DMS53 (cell line): ENCODE measurements at places on chromosomes 11 and 22.

DNA sequence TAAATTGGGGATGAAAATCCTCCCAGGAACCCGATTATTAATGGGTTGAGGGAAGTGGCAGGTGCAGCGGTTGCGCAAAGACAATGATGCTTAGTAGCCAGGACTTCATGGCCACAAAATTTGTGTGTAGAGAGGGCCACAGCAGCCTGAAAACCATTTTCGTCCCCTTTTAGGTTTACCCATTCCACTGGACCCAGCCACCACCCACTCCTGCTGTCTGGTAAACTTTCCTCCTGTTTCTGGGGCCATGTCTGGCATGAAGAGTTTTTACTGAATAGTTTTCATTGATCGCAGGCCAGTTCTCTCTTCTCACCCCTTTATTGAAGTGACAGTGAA lies 69.5 kb upstream of the SYT13 start:
- no peak for DNase-seq

GRCh38 chr22:28006271-28006670 lies 87.2 kb upstream of the PITPNB start:
- no peak for DNase-seq

- DNase-seq: no peak
Measured at GRCh38 chr11:128898580-128899344, 7.6 kb downstream of the KCNJ5 start.

DNA sequence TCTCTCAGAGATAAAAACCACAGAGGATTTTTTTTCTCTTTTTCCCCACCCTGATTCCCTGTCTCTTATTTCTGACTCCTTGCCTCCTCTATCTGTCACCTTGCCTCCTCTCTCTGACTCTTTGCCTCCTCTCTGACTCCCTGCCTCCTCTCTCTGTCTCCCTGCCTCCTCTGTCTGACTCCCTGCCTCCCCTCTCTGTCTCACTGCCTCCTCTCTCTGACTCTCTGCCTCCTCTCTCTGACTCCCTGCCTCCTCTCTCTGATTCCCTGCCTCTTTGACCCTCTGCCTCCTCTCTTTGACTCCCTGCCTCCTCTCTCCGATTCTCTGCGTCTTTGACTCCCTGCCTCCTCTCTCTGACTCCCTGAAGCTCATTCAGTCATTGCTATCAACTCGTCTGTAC lies 3.1 kb downstream of the RASD2 start:
- DNase-seq: no peak

- no peak for DNase-seq
Measured at GRCh38 chr11:67657300-67657699, 6.8 kb upstream of the ACY3 start.

DNA sequence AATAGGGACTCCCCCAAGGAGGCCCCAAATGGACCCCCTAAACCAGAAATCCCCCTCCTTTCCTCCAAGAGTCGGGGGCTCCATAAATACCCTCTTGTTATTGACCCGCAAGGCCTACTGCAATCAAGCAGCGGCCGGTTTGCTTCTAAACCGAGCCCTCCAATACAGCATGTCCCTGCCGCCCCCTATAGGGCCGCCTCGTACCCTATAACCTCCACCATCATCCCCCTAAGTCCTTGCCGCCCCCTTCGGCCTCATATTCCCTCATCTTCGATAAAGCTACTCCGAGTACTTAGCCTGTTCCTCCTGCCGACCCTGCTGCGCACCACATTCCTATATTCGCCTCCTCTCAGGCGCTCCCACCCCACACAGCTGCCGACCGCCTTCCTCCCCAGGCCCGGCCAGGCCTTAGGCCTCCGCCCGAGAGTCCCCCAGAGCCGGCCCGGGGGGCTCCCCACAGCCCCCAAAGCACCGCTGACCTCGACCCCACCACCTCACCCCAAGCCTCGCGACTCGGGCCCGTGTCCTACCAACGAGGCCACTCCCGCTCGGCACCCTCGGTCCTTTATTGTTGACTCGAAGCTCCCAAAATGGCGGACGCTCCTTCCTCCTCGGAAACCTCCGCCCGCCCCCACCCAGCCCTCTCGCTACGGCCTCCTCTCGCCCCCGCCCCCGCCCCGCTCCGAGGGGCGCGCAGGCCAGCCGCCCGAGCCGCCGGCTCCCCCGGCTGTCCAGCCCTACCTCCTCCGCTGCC lies 430 bp downstream of the DDX6 start:
- DNase-seq: peak; percentile 77

- DNase-seq: no peak
Measured at GRCh38 chr11:80842246-80842645, 1401.4 kb upstream of the TENM4 start.

DNA sequence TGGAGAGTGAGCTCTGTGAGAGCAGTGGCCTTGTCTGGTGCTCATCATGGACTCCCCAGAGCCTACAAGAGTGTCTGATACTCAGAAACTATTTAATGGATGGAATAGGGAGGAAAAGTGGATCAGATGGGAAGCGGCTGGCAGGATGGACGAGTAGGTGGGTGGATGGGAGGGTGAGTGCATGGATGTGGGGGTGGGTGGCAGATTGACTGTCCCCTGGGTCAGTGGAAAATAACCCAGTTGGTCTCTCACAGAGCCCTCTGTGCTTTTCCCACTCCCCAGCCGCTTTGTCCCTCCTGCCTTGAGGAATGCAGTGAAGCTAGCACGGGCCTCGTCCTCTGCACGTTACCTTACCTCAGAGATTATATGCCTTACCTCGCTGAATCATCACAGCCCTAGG lies 5.9 kb downstream of the SPI1 start:
- DNase-seq: no peak

DNA sequence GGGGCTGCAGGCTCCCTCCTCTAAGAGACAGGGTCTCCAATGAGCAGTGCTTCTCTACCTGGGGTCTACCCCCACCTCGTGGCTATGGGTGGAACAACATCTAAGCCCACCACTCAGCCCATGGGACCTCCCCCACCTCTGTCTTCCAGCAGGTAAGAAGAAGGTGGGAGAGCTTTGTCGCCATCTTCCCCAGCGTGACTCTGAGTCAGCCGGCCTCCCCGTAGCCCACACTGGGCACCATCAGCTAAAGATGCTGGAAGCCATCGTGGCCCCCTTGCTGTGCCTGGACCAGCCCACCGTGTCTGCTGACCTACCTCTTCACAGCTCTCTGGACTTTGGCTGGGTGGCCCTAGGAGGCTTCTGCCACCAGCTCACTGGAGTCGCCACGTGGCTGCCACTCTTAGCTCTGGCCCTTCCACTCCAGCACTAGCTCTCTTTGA lies 944 bp downstream of the C11orf86 start:
- peak; percentile 48 for DNase-seq

DNA sequence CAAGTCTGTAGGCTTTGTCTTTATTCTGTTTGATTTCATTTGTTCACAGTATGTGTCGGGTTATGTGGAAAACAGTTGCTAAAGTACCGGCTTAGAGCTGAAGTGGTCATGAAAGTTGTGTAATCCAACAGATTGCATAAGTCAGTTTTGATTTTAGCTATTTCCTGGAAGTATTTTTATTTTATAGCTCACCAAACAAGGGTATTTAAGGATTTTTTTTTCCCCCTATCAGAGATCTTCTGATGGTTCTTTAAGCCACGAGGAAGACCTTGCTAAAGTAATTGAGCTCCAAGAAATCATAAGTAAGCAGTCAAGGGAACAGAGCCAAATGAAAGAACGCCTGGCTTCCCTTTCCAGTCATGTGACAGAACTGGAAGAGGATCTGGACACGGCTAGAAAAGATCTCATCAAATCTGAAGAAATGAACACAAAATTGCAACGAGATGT lies 55.9 kb downstream of the PPFIA1 start:
- DNase-seq: no peak

DNA sequence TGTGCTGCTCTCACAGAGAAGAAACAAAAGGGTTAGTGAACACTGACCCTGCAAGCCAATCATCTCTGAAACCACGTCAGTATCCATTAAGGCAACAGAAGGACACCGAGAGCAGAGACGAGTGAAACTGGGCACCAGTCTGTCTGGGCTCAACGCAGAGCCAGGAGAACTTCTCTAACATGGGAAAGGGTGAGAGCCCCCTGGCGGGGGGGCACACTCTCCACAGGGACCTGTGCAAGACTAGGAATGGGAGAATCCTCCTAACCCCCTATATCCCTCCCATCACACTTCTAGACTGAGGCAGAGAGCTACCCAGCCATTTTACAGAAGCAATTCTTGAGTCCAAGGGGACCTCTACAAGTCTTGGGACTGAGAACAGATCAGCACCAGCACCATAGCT lies 285.8 kb downstream of the SOX6 start:
- DNase-seq: no peak

- DNase-seq: no peak
Measured at GRCh38 chr22:36352803-36353507, 34.8 kb downstream of the MYH9 start.

GRCh38 chr22:37088750-37089408 lies 20.6 kb downstream of the TMPRSS6 start:
- DNase-seq: no peak

GRCh38 chr11:93028960-93029522 lies 59.6 kb downstream of the MTNR1B start:
- DNase-seq: no peak

GRCh38 chr11:126123686-126124085 lies 61.0 kb upstream of the CDON start:
- DNase-seq: no peak

- no peak for DNase-seq
Measured at GRCh38 chr22:23782252-23782651, 4.5 kb upstream of the SMARCB1 start.

DNA sequence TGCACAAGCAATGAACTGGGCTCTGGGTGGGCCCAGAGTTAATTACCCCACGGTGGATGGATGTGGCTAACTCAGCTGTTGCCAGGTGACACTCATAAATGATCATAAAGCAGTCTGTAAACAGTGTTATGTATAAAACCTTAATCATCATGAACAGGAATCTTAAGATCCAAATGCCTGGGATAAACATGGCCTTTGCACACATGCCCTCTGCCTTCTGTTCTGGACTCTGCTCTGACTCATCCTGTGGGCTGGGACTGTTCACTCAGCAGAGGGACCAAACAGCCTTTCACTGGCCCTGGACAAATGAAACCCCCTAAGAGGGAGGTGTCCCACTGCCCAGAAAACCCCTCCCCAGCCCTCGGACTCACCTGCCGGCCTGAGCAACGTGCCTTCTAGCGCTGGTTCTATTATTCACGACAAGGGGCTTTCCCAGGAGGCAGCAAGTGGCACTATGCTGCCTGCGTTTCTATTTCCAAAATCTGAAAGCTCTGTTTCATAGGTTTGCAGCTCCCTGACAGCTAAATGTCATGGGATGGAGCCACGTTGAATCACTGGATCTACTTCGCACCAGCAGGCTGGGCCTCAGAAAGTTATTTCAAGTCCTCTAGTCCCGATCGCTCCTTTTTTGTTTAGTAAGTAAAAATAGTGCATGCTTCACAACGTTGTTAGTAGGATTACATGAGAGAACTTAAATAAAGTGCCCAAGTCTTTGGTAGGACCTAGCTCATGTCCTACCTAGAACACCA lies 53.0 kb downstream of the LARGE1 start:
- DNase-seq: no peak

DNA sequence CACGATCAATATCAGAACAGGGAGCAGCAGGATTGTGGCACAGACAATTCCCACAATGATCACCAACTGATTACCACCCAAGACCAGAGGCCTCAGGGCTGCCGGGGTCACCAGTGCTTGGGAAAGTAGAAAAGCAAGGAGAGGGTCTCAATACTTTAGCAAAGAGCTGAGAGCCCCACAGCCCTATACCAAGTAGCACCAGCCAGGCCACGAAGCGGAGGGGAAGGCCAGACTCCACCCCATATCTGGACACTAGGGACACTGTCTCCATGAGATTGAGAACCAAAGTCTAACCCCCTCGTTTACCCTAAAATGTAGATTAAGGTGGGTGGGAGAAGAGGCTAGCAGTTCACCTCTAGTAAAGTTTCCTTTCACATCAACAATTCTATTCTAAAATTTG lies 24.1 kb upstream of the SCN2B start:
- DNase-seq: no peak

DNA sequence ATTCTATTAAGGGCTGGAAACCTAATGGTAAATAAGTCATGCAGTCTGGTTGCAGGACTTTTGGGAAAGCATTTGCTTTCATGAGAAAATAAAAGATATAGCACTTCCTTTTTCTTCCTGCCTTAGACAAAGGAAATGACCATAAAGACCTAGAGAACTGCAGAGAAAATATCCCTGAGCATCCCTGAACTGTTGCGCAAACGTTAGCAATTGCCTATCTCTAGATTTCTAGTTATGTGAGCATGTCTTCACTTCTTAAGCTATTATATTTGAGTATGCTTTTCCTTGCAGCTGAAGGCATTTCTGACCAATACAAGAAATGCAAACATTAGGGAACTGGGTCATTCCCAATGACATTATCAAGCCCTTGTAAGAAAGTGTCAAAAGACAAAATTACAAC lies 110.6 kb downstream of the KIF18A start:
- no peak for DNase-seq

DNA sequence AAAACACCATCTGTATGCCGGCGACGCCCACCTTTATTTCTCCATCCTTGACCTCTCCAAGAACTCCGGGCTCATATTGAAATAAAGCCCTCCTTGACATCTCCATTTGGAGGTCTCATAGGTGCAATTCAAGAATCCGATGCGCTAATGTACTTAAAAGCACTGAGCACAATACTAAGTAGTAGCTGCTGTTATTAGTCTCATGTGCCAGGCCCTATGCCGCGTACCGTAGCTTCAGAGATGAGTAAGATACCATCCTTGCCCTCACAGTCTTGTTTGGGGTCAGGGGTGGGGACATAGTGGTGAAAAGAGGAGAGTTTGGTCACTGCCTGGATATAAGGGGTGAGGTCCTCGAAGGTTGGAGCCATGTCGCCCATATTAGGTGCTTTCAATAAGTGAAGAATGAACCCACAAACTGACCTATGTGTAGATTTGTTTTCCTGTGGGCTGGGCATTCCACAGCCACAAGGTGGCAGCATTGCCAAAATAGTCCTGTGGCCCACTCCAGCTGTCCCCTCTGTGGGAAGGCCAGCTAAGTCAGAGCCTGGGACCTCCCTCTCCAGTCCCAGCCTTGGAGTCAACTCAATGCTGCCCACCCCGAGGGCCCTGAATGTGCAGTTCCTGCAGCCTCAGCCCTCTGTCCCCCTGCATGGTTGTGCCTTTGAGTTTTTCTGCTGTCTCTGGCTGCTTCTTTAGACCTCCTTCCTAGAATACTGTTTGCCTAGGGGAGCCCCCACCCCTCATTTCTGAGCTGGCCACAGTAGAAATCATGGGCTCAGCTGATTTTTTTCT lies 6.5 kb downstream of the DCPS start:
- peak; percentile 81 for DNase-seq

DNA sequence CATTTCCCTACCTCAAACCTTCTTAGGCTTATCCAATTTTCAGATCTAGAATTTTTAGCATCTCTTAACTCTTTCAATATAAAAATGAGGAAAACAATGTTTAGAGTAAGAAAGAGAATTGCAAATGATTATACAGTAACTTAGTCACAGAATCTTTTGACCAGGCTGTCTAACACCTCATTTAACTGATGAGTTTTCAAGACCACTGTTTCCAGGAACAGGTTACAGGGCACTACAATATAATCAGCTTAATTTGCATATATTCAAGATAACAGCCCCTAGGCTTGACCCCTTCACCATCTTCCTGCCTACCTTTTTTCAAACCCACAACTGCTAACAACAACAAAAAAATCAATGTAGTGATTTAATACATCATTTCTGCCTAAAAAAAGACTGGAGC lies 12.7 kb downstream of the NUMA1 start:
- no peak for DNase-seq
